Uterus (tissue), 4 donors: ENCODE measurements at places on chromosomes 11 and 22. TPM values are rescaled to one million over a fixed set of nuclear protein-coding genes. Genes with fewer than 3 reads are reported as not detected.

Gene MS4A3
- not detected for total RNA-seq

Gene OR8A1
- total RNA-seq: not detected

Gene NXPE2
- not detected for total RNA-seq

Gene SAA2
- total RNA-seq: not detected

Gene ZNRF3
- total RNA-seq: 6.1 TPM

Gene OR2AG2
- not detected for total RNA-seq

Gene CDCA5
- 0.30 TPM for total RNA-seq

Gene PRDM11
- 75.1 TPM for total RNA-seq

Gene ANO1
- total RNA-seq: 26.9 TPM

Gene PKP3
- 0.46 TPM for total RNA-seq

Gene SLC22A12
- not detected for total RNA-seq

Gene UBQLNL
- 2.6 TPM for total RNA-seq

Gene MSANTD4
- total RNA-seq: 32.8 TPM

Gene TTC28
- 121 TPM for total RNA-seq

Gene KCNJ1
- not detected for total RNA-seq

Gene CYB561A3
- 43.6 TPM for total RNA-seq

Gene NAV2
- total RNA-seq: 4.6 TPM

Gene FOSL1
- total RNA-seq: not detected

Gene ROBO4
- 63.5 TPM for total RNA-seq

Gene RAG1
- total RNA-seq: 0.26 TPM

Gene MRGPRE
- 0.28 TPM for total RNA-seq

Gene SPINDOC
- total RNA-seq: 5.9 TPM

Gene NAGA
- 26.5 TPM for total RNA-seq

Gene RAG2
- 1.6 TPM for total RNA-seq
